SIG-M5 (cell line): ENCODE measurements at places on chromosomes 11 and 22.

DNA sequence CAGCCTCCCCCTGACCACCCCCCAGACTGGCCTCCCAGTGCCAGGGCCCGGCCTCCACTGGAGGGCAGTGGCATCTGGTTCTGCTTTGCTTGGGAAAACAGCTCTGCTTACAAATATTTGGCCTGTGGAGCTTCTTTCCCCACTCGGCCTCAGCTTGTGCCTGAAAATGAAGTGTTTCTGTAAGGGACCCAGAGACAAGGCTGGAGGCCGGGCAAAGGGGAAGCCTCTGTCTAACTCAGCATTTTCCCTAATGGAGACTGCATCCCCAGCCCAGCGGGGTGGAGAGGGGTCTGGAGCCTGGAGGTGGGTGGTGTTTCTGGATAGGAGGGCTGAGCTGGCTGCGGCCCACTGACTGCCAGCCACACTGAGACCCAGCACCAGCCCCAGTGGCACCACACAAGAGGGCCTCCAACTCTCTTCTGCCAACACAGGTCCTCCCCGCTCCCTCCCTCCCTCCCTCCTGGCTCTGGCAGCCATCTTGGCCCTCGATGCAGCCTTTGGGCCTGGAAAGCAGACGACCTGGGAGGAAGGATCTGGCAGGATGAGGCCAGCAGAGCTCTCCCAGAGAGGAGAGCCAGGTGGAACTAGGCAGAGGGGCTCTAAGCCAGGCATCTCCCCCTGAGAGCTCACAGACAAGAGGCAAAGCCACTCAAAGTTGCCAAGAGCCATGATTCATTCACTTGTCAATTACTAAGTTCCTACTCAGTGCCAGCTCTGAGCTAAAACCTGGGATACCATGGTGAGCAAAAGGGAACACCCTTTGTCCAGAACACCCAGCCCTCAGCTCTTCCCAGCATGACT lies 77.1 kb upstream of the CD82 start:
- DNase-seq, result no peak

GRCh38 chr11:3124821-3125220 lies 40.3 kb downstream of the OSBPL5 start:
- DNase-seq, result no peak

DNA sequence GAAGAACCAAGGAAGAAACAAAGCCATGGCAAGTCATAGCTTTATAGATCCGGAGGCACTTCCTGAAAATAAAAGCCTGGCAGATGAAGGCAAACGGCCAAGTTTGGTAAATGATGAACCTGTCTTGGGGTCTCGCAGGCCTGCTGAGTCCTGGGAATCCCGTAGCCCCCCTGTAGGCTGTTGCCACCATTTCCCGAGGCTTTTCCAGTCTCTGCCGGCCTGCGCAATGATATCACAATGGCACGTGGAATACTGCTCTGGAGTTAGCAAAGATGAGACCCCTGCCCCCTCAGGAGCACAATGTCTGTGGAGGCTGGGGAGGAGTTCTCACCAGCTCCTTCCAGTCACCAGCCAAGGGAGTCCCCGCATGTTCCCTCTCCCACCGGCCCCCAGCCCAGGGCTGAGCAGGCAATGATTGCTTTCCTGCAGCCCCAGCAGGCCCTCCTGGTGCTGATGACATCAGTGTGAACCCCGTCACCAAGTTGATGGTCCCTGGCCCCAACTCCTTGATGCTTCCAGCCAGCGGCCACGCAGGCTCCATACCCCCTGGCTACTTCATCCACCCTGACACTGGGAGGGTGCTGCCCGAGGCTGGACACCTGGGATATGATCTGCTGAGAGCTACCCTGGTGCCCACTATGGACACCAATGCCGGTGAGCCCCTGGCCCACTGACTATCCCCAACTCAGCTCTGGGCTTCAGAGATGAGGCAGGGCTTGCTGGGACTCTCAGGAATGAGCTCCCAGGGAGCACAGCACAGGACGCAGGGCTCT lies 55.9 kb downstream of the BTG4 start:
- DNase-seq, result no peak

DNA sequence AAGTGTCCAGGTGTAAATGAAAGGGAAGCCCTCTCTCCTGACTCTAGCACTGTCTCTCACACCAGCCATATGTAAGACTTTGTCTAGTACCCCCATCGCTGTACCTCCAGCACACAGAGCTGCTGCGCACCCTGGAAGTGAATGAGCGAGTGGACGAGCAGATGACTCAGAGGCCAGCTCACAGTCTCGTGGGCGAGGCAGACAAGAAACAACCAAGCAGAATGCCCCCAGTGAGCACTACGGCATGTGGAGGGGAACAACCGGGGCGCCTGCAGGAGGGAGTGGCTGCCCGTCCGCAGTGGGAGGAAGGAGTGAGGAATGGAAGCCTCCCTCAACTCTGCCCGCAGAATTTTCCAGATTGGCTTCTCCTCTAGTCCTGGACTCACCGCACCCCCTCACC lies 46.4 kb downstream of the MCM5 start:
- DNase-seq, result no peak

DNA sequence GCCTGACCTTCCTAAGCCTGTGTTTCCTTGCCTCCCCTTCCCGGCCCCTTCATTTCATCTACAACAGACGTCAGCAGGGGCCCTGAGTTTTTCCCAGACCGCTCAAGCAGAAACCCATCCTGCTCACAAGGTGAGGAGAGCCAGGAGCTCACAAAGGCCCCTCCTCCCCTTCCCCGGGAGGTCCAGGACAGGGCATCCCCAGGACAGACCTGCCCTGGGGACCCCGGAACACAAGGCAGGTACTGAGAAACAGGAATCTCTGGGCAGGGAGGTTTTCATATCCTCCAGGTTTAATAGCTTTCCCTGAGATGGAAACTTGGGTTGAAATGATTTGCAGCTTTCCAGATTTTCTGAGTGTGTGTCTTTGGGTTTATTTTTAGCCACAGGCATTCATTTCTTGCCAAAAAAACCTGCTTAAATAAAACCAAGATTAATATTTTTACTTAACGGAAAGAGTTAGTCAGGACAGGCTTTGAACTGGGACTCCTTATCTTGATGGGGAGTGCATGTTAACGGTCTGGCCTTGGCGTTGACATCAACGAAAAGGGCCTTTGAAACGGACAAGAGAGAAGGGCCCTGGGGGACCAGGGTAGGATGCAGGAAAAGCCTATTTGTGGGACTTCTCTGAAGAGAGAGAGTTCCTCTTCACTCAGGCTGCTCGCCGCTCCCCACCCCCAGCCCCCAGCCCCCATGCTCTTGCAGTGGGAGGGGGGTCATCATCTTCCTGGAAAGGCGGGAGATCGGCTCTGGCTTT lies 38.5 kb downstream of the TIMP3 start:
- DNase-seq, result no peak

DNA sequence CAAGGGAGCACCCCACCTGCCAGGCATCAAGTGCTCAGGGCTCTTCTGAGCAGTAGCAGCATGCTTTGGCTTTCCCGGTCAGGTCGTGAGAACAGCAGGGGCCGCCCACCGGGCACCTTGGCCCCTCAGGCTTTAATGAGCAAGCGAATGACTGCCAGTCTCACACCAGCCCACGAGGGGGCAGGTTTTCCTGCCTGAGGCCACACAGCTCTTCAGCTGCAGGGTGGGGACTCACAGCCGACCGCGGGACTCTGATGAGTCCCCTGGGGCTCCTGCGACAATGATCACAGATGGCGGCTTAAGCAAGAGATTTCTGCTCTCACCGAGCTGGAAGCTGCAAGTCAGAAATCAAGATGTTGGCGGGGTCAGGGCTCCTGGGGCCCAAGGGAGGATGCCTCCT lies 14.3 kb upstream of the FGF19 start:
- no peak for DNase-seq

DNA sequence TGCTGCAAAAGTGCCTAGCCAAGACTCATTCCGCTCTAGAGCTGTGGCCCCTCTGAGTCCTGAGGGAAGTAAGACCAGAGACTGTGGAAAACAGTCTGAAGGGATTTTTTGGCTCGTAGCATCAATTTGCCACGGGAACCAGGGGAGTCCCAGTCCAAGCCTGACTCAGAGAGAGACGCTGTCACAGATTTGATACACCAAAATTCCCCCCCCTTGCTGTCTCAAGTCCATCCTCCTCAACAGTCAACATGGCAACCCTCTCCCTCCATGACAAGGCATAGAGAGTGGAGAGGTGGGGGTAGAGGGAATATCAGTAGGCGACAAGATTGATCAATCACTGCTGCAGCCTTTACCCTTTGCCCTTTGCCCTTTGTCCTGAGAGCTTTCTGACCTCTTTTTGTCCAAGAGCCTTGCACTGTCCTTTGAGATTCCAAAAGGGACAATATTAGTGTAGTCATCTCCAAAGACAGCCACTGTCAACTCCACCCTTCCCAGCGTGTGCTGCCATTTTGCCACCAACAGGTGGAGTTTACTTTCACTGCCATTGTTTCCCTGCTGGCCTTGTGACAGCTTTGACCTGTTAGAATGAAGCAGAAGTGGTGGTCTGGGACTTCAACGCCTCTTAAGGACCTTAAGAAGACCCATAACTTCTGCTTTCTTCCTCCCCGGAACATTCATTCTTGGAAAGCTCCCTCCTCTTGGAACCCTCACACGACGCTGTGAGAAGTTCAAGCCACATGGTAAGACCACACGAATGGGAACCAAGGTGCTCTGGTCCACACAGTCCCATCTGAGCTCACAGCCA lies 7.3 kb downstream of the SLC15A3 start:
- DNase-seq, result no peak

DNA sequence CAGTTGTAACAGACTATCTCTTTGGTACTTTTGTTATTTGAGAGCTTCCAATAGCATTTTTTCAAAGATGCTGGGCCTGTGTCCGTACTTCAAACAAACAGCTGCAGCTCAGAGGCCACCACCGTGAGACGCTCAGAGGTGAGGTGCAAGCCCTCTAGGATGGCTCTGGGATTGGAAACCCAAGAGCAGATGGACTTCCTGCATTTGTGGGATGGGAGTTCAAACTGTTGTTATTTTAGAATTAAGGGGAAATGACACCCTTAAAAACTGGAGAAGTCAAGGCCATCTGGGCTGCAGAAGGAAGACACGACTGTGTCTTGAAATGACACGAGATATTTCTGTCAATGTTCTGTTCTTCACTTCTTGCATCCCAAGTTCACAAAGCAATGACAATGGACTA lies 9.2 kb upstream of the IL10RA start:
- no peak for DNase-seq

DNA sequence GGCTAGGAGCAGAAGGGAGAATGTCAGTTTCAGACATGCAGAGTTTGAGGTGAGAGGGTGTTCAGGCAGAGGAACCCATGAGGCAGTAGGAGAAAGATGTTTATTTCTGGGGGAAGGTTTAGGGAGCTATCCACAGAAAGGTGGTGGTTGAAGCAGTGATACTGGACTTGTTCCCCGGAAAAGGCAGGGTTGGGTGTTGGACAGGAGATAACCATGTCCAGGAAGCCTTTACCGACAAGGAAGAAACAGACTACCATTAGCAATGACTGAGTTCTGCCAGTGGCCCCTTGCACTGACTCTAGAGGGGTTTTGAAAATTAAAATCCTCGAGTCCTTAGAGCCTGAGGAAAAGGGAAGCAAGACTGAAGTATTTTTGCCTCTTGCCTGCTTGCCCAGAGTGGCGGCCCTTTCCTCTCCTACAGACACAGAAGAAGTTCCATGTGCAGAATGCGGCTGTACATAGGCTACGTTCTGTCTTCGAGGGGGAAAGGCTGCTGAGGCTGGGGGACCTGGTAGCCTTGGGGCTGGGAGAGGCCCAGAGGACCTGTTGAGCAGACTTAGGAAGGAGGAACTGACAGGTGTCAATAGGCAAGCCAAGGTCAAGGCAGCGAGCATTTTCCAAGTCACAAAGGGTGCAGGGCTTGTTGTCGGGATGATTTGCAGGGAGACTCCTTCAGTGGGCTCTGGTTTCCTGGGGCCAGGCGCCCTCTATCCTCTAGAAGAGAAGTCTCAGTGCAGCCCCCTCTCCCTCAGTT lies 146.7 kb downstream of the LDLRAD3 start:
- no peak for DNase-seq

- no peak for DNase-seq
These were observed 3.4 kb upstream of the PTPN5 start for GRCh38 chr11:18794956-18795355.

- no peak for DNase-seq
These were observed 1.6 kb downstream of the NELL1 start for GRCh38 chr11:20670932-20671403.

DNA sequence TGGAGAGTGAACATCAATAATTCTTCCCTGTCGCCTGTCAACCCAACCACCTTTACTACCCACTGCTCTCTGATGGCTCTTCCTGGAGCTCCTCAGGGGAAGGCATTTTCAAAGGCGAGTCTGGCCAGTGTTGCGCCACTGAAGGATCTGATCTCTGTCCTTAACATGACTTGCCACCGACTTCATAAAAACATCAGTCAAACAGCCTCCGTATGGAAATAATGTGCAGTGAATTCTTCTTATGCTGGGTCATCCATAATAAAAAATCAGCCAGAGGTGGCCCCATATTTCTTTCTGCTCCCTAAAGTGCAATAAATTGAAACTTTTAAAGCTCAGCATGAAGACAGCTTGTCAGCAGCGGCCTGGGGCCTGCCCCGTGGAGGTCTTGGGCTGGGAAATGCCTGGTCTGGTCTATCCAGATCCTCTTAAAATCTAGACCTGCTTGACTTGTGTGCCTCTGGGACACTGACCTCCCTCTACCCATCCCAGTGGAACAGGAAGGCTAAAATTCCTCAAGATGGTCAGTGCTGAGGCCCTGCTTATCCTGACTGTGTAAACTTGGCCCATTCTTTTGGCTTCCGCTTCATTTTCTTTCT lies 199.5 kb downstream of the MYO18B start:
- no peak for DNase-seq

- no peak for DNase-seq
These were observed 68.2 kb upstream of the ALKBH3 start for GRCh38 chr11:43812471-43812870.

DNA sequence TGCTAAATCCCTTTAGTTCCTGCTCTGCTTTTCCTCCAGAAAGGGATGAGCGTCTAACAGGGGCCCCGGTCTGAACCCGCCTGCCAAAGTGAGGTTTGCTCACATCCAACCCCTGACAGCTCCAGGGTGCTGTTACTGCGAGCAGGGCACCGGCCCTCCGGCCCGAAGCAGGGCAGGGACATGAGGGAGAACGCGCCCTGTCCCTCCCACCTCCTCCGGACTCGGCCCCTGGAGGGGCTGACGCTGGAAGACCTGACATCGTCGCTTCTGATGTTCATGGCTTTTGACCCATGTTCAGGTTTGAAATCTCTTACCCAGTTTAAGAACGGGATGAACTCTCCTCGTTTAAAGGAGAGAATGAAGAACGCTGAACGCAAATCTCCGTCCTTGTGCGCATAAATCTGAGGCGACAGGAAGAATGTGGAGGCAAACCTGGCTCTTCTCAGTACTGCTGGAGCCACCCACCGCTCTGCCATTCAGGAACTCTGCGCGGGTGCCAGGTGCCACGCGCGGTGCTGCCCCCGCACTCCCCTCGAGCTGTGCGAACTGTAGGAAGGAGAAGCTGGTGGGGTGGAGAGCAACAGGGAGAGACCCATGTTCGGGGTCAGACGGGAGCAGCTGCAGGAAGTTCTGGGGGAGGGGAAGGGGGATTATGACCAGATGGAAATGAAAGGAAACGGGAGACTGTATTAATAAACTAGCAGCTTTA lies 826 bp upstream of the EEF1G start:
- DNase-seq, result no peak
